ENCODE measurements at places on chromosomes 4 and X.

DNA sequence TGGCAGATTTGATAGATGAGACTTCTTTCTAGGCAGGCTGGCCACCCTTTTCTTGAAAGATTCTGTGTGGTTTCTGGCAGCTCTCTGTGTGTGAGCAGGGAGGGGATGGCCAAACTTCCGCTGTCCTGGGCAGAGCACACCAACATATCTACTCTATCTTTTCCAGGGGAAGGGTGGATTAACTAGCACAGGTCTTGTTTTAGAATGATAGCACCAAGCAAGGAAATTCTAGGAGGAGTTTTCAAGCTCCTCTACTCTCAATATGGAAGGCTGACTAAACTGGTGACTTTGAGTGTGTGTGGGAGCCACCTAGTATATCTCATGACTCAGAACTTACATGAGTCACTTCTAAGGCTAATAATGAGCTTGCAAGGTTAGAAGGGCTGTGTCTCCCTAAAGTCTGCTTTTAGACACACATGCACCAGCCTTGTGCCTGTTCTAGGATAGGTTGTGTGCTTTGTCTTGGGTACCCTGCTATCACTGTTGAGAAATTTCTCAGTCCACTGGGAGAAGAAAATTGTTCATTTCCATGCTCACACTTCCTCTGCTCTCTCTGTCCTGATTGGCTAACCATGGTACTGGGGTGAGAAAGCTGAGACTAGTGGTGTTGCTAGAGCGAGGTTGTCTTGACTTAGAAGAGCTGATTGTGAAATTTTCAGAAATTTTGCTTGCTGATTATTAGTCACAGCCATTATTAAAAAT is 72.9 kb downstream of the YIPF6 start:
- DNase-seq = peak; percentile 34

DNA sequence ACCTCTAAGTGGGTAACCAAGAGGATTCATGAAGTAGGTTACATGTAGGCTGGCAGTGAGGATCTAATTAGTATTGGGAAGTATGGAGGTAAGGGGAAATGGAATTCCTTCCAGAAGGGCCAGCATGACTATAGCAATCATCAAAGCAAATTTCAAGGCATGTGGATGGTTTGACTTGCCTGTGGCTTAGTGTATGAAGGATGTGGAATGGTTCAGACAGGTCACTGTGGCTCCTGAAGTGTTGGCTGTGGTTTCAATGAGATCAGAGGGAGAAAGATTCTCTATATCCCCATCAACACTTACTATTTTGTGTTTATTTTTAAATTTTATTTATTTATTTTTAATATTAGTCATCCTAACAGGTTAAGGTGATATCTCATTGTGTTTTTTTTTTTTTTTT is 121.6 kb upstream of the TBC1D9 start:
- DNase-seq = no peak

- no peak for DNase-seq
These were observed 40.1 kb downstream of the UGT2B15 start for GRCh38 chr4:68630371-68630770.

- DNase-seq = no peak
These were observed 34.3 kb downstream of the TMEM164 start for GRCh38 chrX:110037178-110037577.

- DNase-seq = peak; percentile 62
These were observed 7.6 kb downstream of the DLG3 start for GRCh38 chrX:70452143-70452733.

DNA sequence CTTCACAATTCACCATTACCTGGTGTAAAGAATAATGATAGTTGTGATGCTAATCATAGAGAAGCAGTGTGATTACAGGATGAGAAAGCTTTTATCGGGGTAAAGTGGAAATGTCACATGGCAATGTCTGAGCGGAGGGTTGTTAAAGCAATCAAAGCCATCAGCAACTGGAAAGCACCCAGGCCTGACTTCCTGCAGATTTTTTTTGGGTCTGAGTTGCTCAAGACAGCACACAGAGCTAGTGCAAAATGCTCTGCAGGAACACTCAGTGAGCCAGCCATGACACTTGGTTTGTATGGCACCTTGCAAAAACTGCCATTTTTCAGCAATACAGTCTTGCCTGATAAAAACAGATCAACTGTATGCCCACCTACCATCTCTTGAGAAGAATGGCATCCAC is 152.9 kb downstream of the COL4A6 start:
- no peak for DNase-seq

- no peak for DNase-seq
These were observed 1574.3 kb upstream of the PABPC4L start for GRCh38 chr4:135775909-135776308.

- peak; percentile 75 for DNase-seq
These were observed 111.7 kb downstream of the NFKB1 start for GRCh38 chr4:102612824-102613366.

GRCh38 chr4:88809576-88810219 is 112.1 kb upstream of the NAP1L5 start:
- DNase-seq = no peak

DNA sequence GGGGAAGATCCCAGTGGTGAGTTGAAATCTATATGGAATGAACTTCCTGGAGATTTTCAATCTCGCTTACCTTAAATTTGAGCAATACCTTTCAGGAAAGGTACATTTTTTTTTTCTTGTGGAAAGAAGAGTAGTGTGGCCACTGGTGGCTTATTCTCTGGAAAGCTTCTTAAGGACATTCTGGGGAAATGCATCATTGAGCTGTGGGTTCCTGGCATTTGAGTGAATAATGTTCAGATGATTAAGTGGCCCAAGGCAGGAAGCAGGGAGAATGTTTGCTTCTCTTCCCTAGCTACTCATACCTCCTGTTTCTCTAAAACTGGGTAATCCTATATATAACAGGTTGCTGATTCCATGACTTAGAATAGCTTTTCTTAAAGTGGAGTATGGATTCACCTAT is 31.8 kb downstream of the STAG2 start:
- no peak for DNase-seq

GRCh38 chr4:183905593-183906488 is 734 bp downstream of the STOX2 start:
- DNase-seq = peak; percentile 7

DNA sequence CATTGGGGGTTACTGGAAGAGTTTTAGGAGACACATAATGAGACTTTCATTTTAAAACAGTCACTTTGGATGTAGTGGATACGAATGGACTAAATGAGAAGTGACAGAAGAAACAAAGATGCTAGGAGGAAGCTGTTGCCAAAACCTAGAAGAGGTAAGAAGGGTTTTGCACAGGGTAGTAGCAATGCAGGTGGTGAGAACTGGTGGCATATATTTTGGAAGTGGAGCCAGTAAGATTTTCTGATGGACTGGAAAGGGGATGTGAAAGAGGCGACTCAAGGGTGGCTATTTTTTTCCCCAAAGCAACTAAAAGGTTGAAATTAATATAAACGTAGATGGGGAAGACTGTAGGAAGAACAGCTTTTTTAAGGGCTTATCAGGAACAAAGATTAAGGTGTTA is 462.0 kb downstream of the IL15 start:
- DNase-seq = no peak

DNA sequence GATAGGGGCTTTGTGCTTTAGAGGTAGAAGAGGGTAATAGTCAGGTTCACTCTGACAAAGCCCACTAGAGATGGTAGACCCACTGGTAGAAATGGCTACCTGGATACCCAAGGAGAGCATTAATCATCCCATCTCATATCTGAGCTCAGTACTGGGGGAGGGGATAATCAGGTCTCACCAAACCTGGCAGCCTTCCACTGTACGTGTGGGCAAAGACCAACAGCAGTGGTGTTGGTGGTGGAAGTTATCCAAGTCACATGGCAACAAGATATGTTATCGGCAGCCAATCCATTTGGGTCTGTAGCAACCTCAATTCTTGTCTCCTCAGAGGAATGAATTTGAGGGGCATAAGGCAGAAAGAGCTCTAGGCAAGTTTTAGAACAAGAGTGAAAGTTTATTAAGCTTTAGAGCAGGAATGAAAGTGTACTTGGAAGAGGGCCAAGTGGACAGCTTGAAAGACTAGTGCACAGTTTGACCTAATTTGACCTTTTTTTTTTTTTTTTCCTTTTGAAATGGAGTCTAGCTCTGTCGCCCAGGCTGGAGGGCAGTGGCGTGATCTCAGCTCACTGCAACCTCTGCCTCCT is 67.0 kb upstream of the CXCL13 start:
- DNase-seq = no peak

DNA sequence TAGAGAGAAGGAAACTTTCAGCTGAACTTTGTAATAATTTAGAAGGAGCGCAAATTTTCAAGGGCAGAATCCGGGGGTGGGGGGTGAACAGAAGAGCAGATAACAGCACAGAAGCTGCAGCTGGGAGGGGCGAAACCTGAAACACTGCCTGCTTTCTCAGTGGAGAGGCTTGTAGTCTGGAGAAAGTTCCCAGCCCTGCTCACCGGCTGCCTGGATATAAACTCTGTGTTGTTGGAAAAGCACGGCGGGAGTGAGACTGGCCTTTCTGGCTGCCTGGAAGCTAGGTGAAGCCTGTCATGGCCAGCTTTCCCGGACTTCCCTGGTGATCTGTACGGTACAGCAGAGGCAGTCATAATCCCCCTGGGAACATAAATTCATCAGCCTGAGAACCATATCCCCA is 1352.1 kb upstream of the DIAPH2 start:
- no peak for DNase-seq

- no peak for DNase-seq
These were observed 795.7 kb upstream of the SLIT2 start for GRCh38 chr4:19455850-19456602.

DNA sequence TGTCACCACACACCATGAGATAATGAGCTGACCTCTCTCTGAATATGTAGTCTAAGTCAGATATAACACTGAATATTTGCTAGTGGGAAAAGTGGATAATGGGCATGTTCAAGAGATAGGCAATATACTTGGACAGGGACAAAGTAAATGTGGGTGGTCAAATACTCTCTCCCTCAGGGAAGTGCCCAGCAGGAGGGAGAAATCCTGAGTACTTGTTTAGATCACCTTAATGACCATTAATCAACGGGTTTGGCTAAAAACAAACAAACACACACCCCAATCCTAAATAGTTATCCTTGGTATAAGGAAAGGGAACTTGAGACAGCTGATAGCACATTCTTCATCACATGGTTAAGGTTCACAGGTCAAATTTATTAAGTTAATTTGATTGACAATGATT is 933.5 kb downstream of the C4orf33 start:
- no peak for DNase-seq

- DNase-seq = no peak
These were observed 2.3 kb downstream of the PGRMC2 start for GRCh38 chr4:128285085-128285997.

GRCh38 chrX:19866626-19867410 is 20.6 kb downstream of the SH3KBP1 start:
- no peak for DNase-seq

DNA sequence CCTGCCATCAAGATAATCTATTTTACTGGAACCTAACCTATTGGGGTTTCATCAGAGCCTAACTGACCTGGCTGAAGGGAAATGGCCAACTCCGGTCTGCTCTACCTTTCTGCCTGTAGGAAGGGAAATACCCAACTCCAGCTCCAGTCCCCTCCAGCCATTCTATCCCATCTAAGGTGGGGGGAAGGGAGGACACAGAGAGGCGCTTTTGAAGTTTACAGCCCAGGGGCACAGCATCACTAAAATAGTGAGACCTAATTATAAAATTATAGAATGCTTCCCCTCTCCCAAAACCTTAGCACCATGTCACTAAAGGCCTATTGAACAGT is 27.8 kb upstream of the ACSL4 start:
- no peak for DNase-seq

- DNase-seq = no peak
These were observed 192.5 kb downstream of the SOWAHB start for GRCh38 chr4:76705472-76705871.

GRCh38 chr4:132001542-132001941 is 1147.6 kb upstream of the PCDH10 start:
- no peak for DNase-seq

GRCh38 chr4:159549098-159549518 is 446.2 kb downstream of the RAPGEF2 start:
- no peak for DNase-seq

DNA sequence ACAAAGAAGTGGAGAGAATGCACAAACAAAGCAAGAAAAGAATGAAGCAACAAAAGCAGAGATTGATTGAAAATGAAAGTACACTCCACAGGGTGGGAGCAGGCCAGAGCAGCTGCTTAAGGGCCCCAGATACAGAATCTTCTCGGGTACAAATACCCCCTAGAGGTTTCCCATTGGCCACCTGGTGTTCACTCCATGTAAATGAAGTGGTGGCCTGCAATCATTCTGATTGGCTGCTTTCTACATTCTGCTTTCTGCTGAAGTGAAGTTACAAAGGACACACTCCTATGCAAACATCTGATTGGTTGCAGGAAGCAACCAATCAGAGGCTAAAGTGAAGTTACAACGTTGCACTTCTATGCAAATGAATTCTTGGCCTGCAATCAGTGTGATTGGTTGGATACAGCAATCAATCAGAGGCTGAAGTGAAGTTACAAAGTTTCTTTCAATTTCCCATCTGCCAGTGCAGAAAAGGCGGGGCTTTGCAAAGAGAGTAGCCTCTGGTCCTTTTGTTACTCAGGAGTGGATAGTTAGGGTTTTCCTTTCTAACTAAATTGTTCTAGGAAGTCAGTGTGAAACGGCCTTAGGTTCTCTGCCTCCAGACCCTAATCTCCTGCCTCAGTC is 19.0 kb upstream of the GPC4 start:
- no peak for DNase-seq

- no peak for DNase-seq
These were observed 271.1 kb upstream of the ZFP42 start for GRCh38 chr4:187724456-187724855.

DNA sequence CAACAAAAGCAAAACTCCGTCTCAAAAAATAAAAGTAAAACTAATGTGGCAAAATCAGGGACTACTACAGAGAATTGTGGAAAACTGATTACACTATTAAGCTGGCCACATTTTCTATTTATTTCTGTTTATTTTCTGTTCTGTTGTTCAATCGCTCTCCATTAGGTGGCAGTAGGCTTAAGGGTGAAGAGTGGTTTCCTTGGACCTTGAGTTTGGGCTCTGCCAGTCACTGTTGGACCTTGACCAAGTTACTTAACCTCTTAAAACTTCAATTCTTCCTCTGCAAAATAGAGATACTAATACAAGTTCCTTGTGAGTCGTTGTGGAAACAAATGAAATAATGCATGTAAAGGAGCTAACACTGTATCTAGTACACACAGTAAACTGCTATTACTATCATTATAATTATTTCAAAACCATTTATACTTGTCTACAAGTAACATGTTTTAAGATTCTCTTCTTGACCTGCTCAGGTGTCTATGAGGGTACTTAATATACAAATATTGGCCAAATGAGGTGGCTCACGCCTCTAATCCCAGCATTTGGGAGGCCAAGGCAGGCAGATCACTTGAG is 15.2 kb downstream of the HSD17B11 start:
- no peak for DNase-seq

GRCh38 chr4:110508827-110509710 is 33.1 kb downstream of the ENPEP start:
- DNase-seq = no peak

- peak; percentile 37 for DNase-seq
These were observed 36.1 kb upstream of the DOCK11 start for GRCh38 chrX:118459494-118459893.

- no peak for DNase-seq
These were observed 568.1 kb upstream of the GNPDA2 start for GRCh38 chr4:45294464-45294863.

Data from activated naive CD4-positive, alpha-beta T cell treated with anti-CD3 and anti-CD28 coated beads for 36 hours (primary cell).